ENCODE measurements at places on chromosomes 13 and 19. TPM values are rescaled to one million over a fixed set of nuclear protein-coding genes. Genes with fewer than 3 reads are reported as not detected.

Gene TMEM59L
- 2.0 TPM for total RNA-seq

- no peak for DNase-seq
Observed at GRCh38 chr13:39577838-39578491, 25.0 kb downstream of the LHFPL6 start.

- DNase-seq: no peak
Observed at GRCh38 chr19:12754465-12755196, 3.0 kb downstream of the BEST2 start.

Gene CCNA1
- total RNA-seq: 0.71 TPM

- DNase-seq: no peak
Observed at GRCh38 chr19:38919837-38920601, 8.0 kb upstream of the CCER2 start.

GRCh38 chr13:46361276-46361934, 25.6 kb downstream of the RUBCNL start:
- no peak for DNase-seq

- no peak for DNase-seq
Observed at GRCh38 chr13:48319531-48320398, 16.2 kb downstream of the RB1 start.

DNA sequence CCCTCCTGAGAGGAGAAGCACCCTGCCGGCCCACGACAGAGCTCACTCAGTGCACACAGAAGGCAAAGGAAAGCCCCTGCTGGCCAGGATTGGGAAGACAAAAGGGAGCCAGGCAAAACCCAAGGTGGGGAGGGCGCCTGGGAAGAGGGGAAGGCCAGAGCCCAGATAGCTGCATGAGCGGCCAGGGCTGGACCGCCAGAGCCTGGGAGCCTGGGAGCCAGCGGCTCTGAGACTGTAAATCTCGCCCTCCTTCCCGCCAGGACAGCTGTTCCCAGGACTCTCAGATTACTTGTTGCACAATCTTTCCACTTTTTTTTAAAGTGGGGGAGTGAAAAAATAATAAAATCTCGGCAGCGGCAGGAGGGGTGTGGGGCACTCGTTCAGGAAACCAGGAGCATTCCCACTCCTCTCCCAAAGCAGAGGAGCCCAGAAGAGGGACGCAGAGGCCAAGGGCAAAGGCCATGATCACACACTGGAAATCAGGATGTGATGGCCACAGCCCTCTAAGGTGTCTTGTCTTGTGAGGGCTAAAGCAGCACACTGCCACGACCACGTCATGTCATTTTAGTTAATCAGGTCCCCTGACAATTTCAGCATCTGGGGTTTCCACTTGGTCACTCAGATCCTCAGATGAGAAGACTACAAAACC, 19.6 kb upstream of the EPHX3 start:
- DNase-seq: no peak

DNA sequence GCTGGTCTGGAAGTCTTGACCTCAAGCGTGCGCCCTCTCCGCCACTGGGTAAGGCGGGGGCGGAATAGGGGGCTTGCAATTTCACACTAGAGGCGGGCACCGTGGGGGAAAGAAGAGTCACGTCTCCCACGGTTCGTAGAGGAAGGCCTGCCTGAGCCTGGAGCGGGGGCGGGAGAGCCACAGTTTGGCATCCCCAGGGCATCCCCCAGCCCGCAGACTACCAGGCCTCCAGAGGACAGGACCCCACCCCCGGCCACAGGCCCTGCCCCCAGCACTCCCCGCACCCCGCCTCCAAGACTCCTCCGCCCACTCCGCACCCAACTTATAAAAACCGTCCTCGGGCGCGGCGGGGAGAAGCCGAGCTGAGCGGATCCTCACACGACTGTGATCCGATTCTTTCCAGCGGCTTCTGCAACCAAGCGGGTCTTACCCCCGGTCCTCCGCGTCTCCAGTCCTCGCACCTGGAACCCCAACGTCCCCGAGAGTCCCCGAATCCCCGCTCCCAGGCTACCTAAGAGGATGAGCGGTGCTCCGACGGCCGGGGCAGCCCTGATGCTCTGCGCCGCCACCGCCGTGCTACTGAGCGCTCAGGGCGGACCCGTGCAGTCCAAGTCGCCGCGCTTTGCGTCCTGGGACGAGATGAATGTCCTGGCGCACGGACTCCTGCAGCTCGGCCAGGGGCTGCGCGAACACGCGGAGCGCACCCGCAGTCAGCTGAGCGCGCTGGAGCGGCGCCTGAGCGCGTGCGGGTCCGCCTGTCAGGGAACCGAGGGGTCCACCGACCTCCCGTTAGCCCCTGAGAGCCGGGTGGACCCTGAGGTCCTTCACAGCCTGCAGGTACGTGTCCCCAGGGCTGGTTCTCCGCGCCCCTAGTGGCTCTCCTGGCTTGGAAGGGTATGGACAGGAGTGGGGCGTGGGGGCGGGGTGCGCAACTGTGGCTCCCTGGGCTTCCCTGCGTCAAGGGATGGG, at the start of gene ANGPTL4:
TSS of gene ANGPTL4 (plus strand) at position 353 of the 969 bp plus-strand sequence. CDS start at position 520, 167 bp downstream.
- peak; percentile 94 for DNase-seq

Gene SLAIN1
- total RNA-seq: 1.9 TPM

- no peak for DNase-seq
Observed at GRCh38 chr19:57587529-57587928, 3.6 kb downstream of the ZIK1 start.

GRCh38 chr19:12938779-12939601, 581 bp downstream of the CALR start:
- DNase-seq: no peak

GRCh38 chr13:65036999-65037398, 2193.1 kb downstream of the PCDH9 start:
- DNase-seq: no peak

Gene AP2A1
- 96.4 TPM for total RNA-seq

Gene FSD1
- total RNA-seq: not detected

- DNase-seq: no peak
Observed at GRCh38 chr13:110361365-110361911, 54.4 kb downstream of the COL4A2 start.

Gene CAPN12
- total RNA-seq: 1.3 TPM

DNA sequence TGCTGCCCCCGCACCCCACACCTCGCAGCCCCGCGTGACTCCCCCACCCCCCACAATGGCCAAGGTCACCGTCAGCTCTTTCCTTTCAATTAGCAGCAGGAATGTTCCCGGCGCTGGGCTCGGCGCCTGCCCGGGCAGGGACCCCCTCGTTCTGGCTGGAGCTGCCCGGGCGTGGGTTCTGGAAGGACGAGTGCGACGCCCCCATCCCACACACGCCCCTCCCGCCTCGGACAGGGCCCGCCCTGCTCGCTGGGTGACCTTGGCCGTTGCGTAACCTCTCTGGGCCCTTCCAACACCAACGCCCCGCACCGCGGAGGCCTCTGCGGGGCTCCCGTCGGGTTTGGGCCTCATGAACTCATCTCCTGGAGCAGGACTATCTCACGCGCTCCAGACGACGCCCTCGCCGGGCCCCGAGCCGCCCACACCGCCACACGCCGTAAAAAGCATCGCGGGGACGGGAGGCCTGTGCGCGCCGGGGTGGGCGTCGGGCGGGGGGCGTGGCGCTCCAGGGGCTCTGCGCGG, 10.3 kb downstream of the PALM start:
- DNase-seq: no peak

- DNase-seq: no peak
Observed at GRCh38 chr13:101514695-101515275, 62.3 kb downstream of the ITGBL1 start.

Gene PDS5B
- 31.0 TPM for total RNA-seq

DNA sequence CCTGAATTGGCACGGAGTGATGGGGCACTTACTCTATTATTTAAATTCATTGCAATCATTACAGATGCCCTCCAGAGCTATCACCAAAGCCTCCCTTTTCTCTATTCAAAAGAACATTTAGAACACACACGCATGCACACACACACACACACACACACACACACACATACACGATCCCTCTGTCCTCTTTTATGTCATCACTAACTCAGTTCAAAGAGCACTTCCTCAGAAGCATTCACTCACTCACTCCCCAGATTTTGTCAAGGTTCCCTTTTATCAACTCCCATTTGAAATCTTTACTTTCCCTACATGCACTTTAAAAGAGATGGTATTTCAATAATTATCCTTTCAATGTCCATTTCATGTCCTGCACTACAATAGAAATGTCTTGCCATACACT, 22.4 kb upstream of the IGFL4 start:
- no peak for DNase-seq

- peak; percentile 88 for DNase-seq
Observed at GRCh38 chr19:16025108-16026101, 50.9 kb upstream of the TPM4 start.

Gene SYMPK
- total RNA-seq: 52.8 TPM

GRCh38 chr19:31572976-31573298, 223.7 kb upstream of the TSHZ3 start:
- no peak for DNase-seq

Gene FCAR
- total RNA-seq: 16.3 TPM

GRCh38 chr19:23415034-23415433, 19.8 kb upstream of the ZNF91 start:
- DNase-seq: no peak

Gene FCHO1
- 2.6 TPM for total RNA-seq

DNA sequence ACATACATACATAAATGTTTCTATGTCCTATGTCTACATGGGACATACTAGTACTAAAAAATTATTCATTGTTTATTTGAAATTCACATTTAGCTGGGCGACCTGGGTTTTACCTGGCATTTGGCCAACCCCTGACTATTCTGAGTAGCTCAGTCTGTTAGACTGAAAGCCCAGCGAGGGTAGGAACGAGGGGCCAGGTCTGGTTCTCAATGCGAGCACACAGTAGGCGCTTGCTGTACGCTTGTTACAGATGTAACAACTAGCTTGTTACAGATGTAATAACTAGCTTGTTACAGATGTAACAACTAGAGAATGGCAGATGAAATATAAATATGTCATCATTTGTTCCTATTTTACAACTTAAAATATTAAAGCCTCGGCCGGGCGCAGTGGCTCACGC, 920 bp upstream of the ANO8 start:
- no peak for DNase-seq

DNA sequence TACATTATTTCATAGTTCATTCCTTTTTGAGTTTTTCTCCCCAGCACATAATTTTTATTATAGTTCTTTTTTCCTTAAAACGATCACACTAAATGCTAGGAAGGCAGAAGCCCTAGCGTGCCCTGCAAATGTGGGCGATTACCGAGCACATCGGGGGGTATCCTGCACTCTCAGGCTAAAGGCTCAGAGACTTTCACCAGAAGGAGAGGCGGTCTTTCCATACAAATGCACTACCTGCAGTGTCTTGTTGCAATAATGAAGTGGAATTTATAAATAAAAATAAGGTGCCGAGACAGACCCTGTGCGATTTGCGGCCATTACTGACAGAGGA, 29.3 kb upstream of the SPACA7 start:
- DNase-seq: no peak

- no peak for DNase-seq
Observed at GRCh38 chr19:40217027-40217810, 965 bp downstream of the TTC9B start.

DNA sequence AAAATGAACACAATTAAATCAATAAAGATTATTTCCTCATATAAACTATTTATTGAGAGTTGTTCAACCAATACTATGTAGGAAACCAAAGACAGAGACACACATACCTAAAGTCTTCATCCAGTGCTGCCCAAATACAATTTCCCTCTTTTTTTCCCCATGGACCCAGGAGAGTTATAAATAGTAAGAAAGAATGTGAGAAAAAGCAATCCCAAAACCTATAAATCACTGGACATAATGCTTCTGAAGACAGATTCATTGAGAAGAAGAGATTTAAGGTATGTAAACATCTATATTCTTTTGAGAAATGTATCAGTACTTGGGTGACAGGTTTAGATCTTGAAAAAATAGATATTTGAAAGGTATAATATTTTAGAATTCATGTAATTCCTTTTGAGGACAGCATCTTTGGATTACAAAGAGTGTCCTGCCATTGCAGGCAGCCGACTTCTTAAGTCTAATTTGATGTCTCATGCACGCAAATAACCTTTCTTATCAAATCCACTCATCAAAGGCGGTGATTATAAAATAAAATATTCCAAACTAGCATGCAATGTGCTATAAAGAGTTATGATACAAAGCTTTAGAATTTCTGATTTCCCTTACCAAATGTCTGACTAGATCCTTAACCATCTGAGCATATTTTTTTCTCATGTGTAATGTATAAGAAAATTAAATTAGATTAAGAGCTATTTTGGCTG, 739.4 kb downstream of the LIG4 start:
- no peak for DNase-seq

GRCh38 chr19:45078390-45079062, 534 bp upstream of the GEMIN7 start:
- DNase-seq: no peak

DNA sequence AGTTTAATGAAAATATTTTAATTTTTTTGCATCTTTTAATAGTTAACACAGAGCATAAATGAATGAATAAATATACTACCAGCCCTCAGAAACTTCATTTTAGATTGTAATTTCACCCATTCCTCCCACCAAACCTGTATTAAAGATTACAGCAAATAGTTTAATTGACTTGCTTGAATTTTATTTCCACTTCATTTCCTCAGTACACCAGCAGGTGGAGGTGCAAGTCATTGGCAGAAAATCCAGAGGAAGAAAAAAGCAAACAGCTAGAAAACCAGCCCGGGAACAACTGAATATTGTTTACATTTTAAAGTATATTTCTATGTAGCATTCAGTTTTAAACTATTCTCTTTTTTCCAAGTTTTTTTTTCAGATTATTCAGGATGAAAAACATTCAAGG, 177.8 kb downstream of the OLFM4 start:
- DNase-seq: no peak

Gene TMEM221
- not detected for total RNA-seq

DNA sequence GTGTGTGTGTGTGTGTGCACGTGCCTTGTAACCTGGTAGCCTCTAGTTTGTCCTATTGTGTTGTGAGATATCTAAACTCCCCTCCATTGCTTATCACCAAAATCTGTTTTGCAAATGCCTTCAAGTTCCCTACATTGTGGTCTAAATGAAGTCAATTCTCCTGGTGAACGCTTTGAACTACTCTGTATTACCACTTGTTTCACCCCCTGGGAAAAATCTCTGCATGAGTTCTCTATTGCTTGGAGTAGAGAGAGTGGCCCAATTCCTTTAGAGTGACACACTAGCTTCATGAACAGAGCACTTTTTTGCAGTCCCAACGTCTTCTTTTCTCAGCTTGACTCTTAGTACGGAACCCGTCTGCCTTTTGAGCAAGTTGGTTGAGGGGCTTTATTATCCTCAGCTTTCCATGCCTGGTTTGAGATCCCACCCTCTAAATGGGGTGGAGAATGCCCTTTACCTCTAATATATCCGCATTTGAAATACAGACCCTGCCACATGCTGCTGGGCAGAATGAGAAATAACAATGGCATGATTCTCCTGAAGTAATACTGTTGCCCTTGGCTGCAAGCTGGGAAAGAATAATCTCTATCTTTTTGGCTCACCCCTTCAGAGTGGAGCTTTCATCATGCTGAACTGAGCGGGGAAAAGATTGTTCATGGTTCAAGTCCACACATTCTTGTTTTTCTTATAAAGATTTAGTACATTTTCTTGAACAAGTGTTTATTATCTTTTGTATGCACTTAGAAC, 2545.3 kb downstream of the PCDH9 start:
- no peak for DNase-seq

Gene ZNF17
- 8.6 TPM for total RNA-seq

Data from mesenteric fat pad (tissue), 1 donor.